ENCODE measurements at places on chromosomes 1 and 21. TPM values are rescaled to one million over a fixed set of nuclear protein-coding genes. Genes with fewer than 3 reads are reported as not detected.

The PCP4L1 gene
- not detected for total RNA-seq

The SLC9C2 gene
- total RNA-seq, result not detected

The FOXD2 gene
- total RNA-seq, result 0.21 TPM

The KRTAP19-3 gene
- not detected for total RNA-seq

The KCNN3 gene
- total RNA-seq, result 0.34 TPM

The TUFT1 gene
- 69.1 TPM for total RNA-seq

The FLG gene
- total RNA-seq, result not detected

The CYP4Z1 gene
- total RNA-seq, result not detected

The F13B gene
- not detected for total RNA-seq

The CFAP74 gene
- total RNA-seq, result not detected

The C1orf74 gene
- total RNA-seq, result 12.7 TPM
